Midbrain (tissue), 1 donor: ENCODE measurements at places on chromosomes 5 and 9.

- DNase-seq, result no peak
Observed at GRCh38 chr5:74257645-74258313, 382.7 kb downstream of the ENC1 start.

- DNase-seq, result no peak
Observed at GRCh38 chr9:89592213-89592815, 12.5 kb upstream of the GADD45G start.

GRCh38 chr9:135663451-135663770 lies 302 bp downstream of the LCN9 start:
- DNase-seq, result no peak

GRCh38 chr9:73595036-73595545 lies 443.4 kb downstream of the ANXA1 start:
- DNase-seq, result no peak

DNA sequence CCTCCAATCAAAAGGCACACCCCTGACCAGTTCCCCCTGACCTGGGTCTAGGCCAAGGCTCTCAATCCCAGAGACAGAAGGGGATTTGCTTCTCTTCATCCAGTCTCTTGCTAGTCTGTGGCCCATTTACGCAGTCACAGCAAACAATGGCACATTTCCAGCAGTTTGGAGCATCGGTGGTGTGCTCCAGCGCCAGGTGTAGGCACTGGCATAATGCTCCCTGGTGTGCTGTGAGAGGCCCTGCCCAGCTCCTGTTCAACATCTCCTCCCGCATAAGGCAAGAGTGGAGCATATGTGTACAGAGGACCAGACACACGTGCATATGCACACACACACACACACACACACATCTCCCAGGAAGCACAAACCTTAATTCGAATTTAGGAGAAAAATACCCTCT lies 79.5 kb upstream of the ERCC6L2 start:
- no peak for DNase-seq

DNA sequence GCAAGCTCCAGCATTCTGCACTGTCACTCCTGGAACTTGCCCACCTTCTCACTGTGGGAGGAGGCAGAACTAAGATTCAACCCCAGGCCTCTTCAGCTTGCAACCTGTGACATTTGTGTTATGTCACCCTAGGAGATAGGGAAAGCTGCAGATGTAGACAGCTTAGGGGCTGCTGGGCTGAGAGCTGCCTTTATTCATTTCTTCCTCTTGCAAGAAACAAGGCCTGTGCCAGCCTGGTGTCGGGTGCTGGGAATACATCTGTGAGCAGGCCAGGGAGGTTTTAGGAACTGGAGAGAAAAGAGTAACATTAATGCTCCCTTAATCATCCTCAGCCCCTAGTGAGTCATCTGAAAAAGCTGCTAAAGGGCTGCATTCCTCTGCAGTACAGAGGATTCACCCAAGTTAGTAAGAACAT lies 101.8 kb downstream of the FGF18 start:
- DNase-seq, result no peak

- DNase-seq, result no peak
Observed at GRCh38 chr9:114722081-114722621, 40.2 kb upstream of the TEX48 start.

- no peak for DNase-seq
Observed at GRCh38 chr5:31054453-31054852, 139.0 kb upstream of the CDH6 start.

- DNase-seq, result no peak
Observed at GRCh38 chr9:70554881-70555280, 140.4 kb upstream of the KLF9 start.
